ENCODE measurements at places on chromosomes 4 and X. TPM values are rescaled to one million over a fixed set of nuclear protein-coding genes. Genes with fewer than 3 reads are reported as not detected.

GRCh38 chr4:148651991-148652390, 209.8 kb upstream of the NR3C2 start:
- no peaks in the 10 kb centered on the region for H3K36me3 ChIP-seq
- H3K4me1 ChIP-seq, result peaks cover 4% of the 10 kb centered on the region
- no peak overlapping the region for H3K27ac ChIP-seq
- H3K27me3 ChIP-seq, result no peaks in the 10 kb centered on the region

- H3K27me3 ChIP-seq, result no peaks in the 10 kb centered on the region
- no peak overlapping the region for H3K4me3 ChIP-seq
- H3K36me3 ChIP-seq, result no peaks in the 10 kb centered on the region
- no peak for DNase-seq
- no peak overlapping the region for H3K27ac ChIP-seq
Observed at GRCh38 chr4:96003951-96004740, 164.3 kb downstream of the PDHA2 start.

- H3K4me1 ChIP-seq, result no peaks in the 10 kb centered on the region
- no peak for DNase-seq
- no peak overlapping the region for H3K4me3 ChIP-seq
- no peaks in the 10 kb centered on the region for H3K36me3 ChIP-seq
- no peak overlapping the region for H3K27ac ChIP-seq
- H3K27me3 ChIP-seq, result no peaks in the 10 kb centered on the region
Observed at GRCh38 chrX:5976332-5976731, 252.3 kb downstream of the NLGN4X start.

DNA sequence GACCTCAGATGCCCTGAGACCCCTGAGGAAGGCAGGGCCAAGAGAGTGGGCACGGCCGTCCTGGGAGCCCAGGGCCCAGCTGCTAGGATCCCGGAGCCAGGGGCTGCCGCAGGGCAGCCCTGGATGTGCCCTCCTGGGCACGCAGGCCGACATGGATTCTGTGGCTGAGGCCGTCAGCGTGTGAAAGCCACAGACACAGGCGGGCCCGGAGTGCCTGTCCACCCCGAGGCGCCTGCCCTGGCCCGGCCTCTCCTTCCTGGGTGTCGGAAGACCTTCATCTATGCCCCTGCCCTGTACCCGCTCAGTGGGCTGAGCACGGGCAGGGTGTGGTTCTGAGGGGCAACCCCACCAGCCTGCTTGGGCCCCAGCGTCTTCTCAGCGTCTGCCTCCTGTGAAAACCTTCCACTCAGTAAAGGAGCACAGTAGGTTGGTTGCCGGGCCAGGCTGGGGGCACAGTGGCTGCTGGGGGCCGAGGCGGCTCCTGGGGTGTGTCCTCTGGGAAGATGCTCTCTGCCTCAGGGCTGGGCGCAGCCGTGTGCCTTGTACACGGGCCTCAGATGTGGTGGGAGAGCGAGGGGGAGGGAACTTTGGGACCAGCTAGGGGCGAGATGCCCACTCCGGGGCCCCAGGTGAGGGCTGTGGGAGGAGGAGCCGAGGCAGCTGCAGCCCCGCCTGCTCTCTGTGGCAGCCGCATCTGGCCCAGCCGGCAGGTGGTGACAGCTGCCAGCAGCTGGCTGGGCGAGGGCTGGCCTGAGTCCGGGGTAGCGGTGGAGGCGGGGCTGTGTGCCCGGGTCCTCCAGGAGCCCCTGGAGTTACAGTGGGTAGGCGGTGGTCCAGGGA, 20.8 kb downstream of the FGFRL1 start:
- no peaks in the 10 kb centered on the region for H3K36me3 ChIP-seq
- no peaks in the 10 kb centered on the region for H3K4me1 ChIP-seq
- no peaks in the 10 kb centered on the region for H3K27me3 ChIP-seq
- H3K4me3 ChIP-seq, result no peak overlapping the region
- H3K27ac ChIP-seq, result no peak overlapping the region
- DNase-seq, result no peak

DNA sequence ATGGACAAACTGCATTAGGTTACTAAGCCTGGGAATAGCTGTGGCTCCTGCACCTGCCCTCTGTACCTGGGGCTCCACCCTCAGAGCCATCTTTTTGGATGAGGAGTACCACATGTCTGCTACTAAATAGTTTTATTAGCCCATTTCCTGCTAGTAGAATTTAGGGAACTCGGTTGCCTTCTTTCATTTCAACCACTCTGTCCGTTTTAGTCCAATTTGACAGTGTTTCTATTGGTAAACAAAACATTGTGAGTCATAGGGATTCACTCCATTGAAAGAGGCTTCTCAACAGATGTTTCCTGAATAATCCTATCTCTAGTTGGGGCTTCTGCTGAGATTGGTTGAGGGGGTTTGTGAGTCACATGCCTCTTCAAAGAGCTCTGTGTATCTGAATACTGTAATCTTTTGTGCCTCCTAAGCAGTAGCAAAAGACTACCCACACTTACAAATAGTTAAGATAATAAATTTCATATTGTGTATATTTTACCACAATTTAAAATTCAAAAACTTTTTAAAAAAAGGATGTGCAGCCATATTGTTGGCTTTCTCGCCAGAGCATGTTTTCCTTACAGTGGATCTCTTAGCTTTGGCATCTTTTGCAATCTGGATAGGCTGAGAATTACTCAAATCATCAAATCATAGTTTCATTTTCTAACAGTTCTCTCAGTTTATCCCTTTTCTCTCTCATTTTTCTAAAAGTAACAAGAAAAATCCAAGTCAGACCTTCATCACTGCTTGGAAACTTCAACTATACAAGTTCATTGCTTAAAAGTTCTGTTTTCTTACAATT, 9.9 kb downstream of the FAM200B start:
- DNase-seq, result no peak
- peaks cover 19% of the 10 kb centered on the region for H3K36me3 ChIP-seq
- no peak overlapping the region for H3K27ac ChIP-seq
- H3K4me1 ChIP-seq, result peaks cover 5% of the 10 kb centered on the region
- no peaks in the 10 kb centered on the region for H3K27me3 ChIP-seq

GRCh38 chrX:48789366-48790220, 3.2 kb downstream of the GATA1 start:
- peak overlapping the region; percentile 42 for H3K27ac ChIP-seq
- H3K4me1 ChIP-seq, result peaks cover 14% of the 10 kb centered on the region
- no peak for DNase-seq
- peaks cover 11% of the 10 kb centered on the region for H3K27me3 ChIP-seq
- H3K36me3 ChIP-seq, result no peaks in the 10 kb centered on the region

DNA sequence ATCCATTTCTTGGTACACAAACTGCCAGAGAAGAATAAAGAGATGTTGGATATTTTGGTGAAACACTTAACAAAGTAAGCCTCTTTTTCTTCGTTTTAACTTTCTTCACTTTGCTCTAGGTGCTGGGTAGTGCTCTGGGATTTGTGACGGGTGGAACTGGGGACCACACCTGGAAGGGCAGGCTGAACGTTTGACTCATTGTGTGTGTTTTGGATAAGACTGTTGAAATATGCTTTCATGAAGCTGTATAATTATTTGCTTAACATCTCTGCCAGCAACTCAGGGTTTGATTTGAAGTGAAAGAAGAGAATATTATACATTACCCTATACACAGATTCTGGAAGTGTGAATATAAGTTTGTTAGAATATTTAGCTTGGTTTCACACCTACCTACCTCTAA, 233.2 kb downstream of the ARHGAP10 start:
- peaks cover 28% of the 10 kb centered on the region for H3K36me3 ChIP-seq
- no peak overlapping the region for H3K27ac ChIP-seq
- peaks cover 4% of the 10 kb centered on the region for H3K4me1 ChIP-seq
- no peaks in the 10 kb centered on the region for H3K27me3 ChIP-seq
- H3K4me3 ChIP-seq, result no peak overlapping the region
- no peak for DNase-seq

DNA sequence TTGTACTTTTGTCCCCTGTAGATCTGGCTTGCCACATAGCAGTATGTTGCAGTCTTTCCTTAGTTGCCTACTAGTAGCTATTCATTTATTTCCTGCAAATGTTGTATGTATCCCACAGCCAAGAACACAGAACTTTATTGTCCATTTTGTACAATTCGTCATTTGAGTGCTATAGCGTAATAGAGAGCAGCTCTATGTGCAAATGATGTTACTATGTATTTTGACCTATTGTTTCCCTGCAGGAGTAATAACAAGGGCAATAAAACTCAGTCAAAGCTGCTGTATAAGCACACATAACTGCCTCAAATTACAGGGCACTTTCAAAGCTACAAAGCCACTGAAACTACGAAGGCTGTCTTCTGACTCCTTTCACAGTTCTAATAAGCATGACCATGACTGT, 48.1 kb downstream of the NRK start:
- H3K27ac ChIP-seq, result no peak overlapping the region
- H3K36me3 ChIP-seq, result no peaks in the 10 kb centered on the region

DNA sequence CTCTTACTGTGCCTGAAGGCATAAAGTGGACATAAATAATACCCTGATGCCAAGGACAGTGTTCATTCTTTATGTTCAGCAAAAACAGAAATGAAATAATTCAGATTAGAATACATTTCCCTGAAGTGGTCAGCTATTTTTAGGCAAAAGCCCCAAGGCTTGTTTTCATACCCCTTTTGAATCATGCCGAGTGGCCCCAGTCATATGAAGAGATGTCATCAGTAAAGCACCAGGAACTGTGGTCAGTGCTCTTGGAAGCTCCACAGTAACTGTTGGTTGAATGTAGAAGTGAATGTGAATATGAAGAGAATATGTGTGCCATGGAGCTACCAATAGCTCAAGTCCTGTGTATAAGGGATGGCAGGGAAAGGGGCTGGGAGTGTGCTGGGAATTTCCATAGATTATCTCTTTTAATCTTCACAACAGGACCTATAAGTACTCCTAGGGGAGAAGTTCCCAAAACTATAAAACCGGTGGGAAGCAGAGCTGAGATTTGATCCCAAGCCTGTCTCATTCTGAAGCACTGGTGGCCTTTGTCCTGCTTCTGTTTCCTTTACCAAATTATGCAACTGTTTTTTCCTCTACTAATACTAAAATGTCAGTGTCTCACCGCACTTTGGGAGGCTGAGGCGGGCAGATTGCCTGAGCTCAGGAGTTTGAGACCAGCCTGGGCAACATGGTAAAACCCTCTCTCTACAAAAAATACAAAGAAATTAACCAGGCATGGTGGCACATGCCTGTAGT, 52.6 kb downstream of the FNIP2 start:
- no peak overlapping the region for H3K4me3 ChIP-seq
- peaks cover 67% of the 10 kb centered on the region for H3K4me1 ChIP-seq
- H3K36me3 ChIP-seq, result no peaks in the 10 kb centered on the region
- DNase-seq, result no peak

GRCh38 chr4:103895876-103896465, 176.2 kb upstream of the TACR3 start:
- no peaks in the 10 kb centered on the region for H3K4me1 ChIP-seq
- H3K27ac ChIP-seq, result no peak overlapping the region
- no peaks in the 10 kb centered on the region for H3K27me3 ChIP-seq
- H3K4me3 ChIP-seq, result no peak overlapping the region
- DNase-seq, result no peak

DNA sequence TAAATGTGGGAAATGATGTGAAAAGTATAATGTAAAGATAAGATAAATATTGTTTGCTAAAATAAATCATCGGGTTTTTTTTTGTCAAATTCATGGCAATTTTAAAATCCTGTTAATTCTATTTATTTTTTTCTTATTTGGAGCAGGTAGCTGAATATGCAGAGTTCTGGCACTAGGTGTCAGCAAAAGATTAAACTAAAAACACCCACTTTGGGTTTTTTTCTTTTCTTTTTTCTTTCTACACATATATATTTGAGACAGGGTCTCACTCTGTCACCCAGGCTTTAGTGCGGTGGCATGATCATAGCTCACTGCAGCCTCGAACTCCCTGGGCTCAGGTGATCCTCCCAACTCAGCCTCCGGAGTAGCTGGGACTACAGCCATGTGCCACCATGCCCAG, 6.9 kb upstream of the RAP2C start:
- H3K27me3 ChIP-seq, result no peaks in the 10 kb centered on the region
- no peak for DNase-seq

DNA sequence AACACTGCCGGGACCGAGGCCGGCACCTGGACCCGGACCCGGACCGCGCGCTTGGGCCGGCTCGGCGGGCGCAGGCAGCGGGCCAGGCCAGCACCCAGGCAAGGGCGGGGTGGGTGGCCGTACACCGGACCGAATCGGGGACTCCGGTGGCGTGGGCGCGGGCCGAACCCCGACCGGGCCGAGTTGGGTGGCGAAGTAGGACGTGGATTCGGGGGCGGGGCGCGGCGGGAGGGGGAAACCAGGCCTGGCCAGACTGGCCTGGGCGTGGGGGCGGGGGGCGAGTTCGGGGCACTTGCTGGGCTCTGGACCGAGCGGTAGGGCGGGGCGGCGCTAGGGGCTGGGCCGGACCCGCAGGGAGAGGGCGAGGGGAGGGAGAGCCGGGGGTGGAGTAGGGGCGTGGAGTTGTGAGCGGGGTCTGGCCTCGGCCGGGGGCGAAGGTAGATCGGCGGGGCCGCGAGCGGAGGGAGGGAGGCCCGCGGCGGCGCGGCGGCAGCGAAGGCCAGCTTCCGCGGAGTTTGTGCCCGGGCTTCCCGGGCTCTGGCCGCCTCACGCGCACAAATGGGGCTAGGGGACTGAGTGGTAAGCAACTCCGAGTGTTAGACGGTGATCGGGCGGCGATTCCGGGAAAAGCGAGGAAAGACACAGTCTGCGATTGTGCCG, 1.8 kb upstream of the BCORL1 start:
- peaks cover 15% of the 10 kb centered on the region for H3K27me3 ChIP-seq
- H3K4me3 ChIP-seq, result no peak overlapping the region
- DNase-seq, result no peak
- no peaks in the 10 kb centered on the region for H3K36me3 ChIP-seq
- no peak overlapping the region for H3K27ac ChIP-seq

- H3K4me3 ChIP-seq, result no peak overlapping the region
- peak overlapping the region; percentile 83 for H3K27ac ChIP-seq
- peaks cover 44% of the 10 kb centered on the region for H3K4me1 ChIP-seq
- H3K36me3 ChIP-seq, result peaks cover 26% of the 10 kb centered on the region
- H3K27me3 ChIP-seq, result no peaks in the 10 kb centered on the region
Observed at GRCh38 chr4:924107-925096, 7.7 kb downstream of the GAK start.

GRCh38 chr4:61254406-61254805, 54.3 kb downstream of the ADGRL3 start:
- H3K4me1 ChIP-seq, result no peaks in the 10 kb centered on the region
- H3K36me3 ChIP-seq, result no peaks in the 10 kb centered on the region
- no peaks in the 10 kb centered on the region for H3K27me3 ChIP-seq
- DNase-seq, result no peak
- no peak overlapping the region for H3K4me3 ChIP-seq

GRCh38 chr4:110108960-110109359, 89.5 kb downstream of the ELOVL6 start:
- no peak for DNase-seq
- no peak overlapping the region for H3K4me3 ChIP-seq
- peaks cover 23% of the 10 kb centered on the region for H3K36me3 ChIP-seq
- peaks cover 10% of the 10 kb centered on the region for H3K4me1 ChIP-seq
- no peaks in the 10 kb centered on the region for H3K27me3 ChIP-seq

Gene SMIM43
- total RNA-seq, result not detected

Gene DDIT4L
- total RNA-seq, result 3.3 TPM

Gene PDGFRA
- not detected for total RNA-seq

Gene CDS1
- total RNA-seq, result not detected

Gene SLC10A4
- not detected for total RNA-seq

Gene TAF9B
- 17.0 TPM for total RNA-seq

Gene LAMTOR3
- total RNA-seq, result 28.8 TPM

Gene CFAP47
- total RNA-seq, result not detected

Gene ADRA2C
- not detected for total RNA-seq

Gene TCEAL6
- not detected for total RNA-seq

Gene HOPX
- 60.2 TPM for total RNA-seq

Gene STAP1
- 18.9 TPM for total RNA-seq

Data from activated T-helper 2 cell treated with anti-CD3 and anti-CD28 coated beads, Interferon-gamma antibody, Interleukin-2, Interleukin-4, amounts not matched to agents 10 μg/mL and 5 μg/mL and 100 μg/mL, durations not matched to agents 14 hours and 24 hours and 36 hours (primary cell).